T-cell (primary cell): ENCODE measurements at places on chromosomes 7 and 10.

DNA sequence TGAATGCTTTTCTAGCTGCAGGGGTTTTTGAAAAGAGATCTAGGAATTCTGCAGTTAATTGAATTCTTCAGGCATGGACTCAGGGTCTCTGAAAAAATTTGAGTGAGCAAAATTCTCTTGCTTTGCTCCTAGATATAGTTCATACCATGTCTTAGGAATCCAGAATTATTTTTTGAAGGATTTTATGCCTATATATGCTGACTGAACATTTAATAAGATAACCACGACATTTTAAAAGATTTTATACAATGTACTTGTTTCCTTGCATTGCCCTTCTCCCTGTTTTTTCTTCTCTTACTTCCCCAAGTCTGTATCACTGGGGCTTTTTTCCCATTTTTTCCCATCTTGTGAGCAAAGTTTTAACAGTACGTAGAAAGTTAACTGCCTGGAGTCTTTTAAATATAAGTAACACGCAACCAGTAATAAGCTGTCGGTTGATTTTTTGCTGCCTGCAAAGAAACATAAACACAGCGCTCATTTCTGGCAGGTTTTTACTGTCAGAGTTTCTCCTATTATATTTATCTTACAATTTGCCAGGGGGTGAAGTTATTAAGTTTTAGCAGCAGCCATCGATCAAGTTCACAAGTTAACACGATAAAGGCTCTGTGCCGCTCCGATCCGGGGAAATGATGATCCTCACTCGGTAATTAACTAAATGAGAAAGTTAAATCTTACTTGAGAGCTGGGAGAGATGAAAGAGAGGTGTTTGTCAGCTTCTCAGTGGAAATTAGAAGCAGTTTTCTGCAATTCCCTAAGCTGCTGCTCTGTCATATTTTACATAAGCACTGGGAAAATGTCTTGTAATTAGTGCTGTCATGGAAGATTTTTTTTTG is 81.0 kb downstream of the POLL start:
- DNase-seq: no peak

- no peak for DNase-seq
Observed at GRCh38 chr7:137850972-137851945, 4.5 kb upstream of the DGKI start.

DNA sequence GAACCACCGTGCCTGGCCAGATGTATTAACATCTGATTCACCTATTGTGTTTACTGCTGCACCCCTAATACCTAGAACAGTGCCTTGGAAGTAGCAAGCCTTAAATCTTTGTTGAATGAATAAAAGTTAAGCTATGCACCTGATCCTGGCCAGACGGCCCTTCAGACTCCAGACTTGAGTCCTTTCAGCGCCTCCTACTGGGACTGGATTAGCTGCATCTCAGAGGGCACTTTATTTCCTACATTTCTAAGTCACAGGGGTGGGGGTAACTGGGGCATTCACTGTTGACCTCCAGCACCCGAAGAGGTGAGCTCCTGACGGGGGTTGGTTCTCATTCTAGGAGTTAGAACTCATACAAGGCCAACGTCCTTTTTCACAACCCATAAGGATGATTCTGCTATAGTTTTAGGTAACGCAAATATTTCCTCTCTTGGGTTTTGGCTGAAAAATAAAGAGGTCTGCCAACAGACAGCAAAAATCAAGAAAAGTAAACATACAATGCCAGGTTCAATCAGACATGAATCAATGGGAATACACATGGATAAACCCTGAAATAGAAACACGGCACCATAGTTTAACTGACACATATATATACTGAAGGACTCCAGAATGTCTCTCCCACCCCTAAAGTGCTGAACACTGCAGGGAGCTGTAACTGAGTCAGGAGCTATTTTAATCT is 48.0 kb upstream of the DLG5 start:
- DNase-seq: no peak

GRCh38 chr10:27611744-27612550 is 107.8 kb downstream of the RAB18 start:
- DNase-seq: no peak

DNA sequence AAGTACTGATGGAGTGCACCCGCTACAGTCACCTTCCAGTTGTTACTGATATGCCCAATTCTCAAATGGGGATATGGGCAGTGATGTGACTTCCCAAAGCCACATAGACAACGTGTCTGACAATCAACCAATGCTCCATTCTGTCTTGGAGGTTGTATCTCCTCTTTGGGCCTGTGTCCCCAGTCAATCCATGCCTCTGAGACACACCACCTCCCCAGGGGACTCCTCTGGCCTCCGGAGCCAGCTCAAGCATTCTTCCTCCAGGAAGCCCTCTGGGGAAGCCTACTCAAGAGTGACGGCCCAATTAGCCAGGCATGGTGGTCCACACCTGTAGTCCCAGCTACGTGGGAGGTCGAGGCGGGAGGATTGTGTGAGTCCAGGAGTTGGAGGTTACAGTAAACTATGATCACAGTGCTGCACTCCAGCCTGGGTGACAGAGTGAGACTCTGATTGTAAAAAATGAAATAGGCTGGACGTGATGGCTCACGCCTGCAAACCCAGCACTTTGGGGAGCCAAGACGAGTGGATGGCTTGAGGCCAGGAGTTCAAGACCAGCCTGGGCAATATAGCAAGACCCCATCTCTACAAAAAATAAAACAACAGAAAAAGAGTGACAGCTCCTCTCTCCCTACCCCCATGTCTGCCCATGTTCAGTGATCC is 99.5 kb upstream of the TNRC18 start:
- DNase-seq: no peak

DNA sequence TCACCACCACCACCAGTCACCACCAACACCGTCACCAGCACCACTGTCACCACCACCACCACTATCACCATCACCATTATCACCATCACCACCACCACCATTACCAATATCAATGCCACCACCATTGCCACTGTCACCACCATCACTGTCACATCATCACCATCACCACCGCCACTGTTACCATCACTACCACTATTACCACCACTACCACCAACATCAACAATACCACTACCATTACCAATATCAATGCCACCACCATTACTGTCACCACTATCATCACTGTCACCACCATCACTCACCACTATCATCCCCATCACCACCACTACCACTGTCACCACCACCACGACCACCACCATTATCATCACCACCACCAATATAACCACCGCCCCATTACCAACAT is 14.0 kb upstream of the DENND2A start:
- DNase-seq: no peak

DNA sequence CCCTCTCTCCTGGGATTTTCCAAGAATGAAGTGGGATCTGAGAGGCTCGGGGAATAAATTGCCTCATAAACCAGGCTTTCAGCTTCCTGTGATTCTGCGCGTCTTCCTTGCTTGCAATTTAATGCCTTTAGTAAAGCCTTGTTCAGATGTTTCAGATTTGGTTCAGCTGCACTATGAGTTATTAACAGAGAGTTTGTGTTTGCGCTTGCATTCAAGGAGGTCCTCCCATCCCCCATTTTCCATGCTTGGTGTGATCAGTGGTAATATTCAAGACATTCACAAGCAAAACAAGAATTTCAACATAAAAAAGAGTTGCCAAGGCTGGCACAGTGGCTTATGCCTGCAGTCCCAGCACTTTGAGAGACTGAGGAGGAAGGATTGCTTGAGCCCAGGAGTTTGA is 1068.9 kb downstream of the TYW1 start:
- DNase-seq: no peak

GRCh38 chr7:87032604-87033339 is 26.7 kb downstream of the ELAPOR2 start:
- no peak for DNase-seq

DNA sequence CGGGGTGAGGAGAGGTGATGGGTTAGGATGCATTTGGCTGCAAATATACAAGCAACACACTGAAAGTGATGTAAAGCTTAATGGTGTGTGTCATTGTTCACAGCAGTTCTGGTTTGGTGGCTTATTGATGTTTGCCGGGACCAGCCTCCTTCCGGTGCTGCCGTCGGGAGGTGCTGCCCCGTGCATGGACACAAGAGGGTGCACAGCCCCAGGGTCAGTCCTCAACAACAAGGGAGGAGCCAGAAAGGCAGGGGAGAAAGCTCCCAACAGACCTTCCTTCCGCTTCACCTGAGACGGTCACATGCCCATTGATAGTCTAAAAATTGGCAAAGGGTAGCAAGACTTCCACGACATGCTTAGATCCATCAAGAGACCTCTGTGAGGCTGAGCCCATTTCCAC is 9.5 kb downstream of the RNF32 start:
- DNase-seq: no peak

DNA sequence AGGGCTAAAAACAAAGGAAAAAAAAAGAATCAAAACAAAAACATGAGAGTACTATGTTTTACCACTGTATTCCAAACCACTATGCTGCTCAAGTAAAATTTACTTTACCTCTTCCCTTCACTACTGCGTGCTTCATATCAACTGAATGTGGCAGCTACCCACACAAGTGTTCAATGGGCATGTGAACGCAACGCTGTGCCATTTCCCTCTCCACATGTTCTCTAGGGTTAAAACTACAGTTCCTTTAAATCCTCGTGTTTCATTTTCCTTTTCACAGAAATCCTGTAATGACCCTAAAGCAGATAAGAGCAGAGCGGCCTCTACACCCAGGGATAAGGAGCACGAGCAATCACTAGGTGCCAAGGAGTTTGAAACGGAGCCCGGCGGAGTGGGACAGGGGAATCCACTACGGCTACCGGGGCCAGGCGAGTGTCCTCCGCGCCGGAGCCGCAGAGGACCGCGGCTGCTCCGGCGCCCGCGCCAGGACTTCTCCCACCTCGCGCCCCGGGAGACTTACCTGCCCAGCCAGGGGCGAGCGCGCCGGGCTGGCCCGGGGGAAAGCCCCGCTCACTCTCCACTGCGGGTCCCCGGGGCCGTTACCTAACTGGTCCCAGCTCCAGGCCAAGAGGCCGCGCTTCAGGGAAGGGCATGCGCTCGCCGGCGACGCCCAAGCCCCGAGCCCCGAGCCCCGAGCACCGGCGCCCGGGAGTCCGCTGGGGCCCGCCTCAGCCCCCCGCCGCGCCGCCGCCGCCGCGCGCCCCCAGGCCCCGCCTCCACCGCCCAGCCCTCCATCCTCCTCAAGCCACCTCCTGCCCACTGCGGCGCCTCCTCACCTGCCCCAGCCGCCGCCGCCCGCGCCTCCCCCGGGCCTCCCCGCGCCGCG is 711 bp downstream of the NAMPT start:
- DNase-seq: peak; percentile 42

- DNase-seq: no peak
Observed at GRCh38 chr10:95558593-95559320, 2.4 kb downstream of the SORBS1 start.

DNA sequence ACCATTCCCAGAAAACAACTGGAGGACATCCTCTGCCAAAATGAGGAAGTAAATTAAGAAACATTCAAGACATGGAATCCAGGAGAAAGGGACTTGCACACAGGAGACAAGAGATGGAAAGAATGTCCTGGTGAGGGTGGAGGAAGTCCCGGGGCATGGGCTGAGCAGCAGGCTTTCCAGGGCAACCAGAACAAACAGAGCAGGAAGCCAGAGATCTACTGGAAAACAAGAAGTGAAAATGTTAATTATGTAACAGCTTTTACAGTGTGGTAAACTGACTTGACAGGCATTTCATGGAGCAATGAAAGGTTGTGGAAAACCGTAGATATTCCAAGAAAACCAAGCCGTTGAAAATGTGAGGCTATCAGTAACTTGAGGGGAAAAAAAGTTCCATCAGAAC is 55.2 kb upstream of the ZNF746 start:
- DNase-seq: no peak

DNA sequence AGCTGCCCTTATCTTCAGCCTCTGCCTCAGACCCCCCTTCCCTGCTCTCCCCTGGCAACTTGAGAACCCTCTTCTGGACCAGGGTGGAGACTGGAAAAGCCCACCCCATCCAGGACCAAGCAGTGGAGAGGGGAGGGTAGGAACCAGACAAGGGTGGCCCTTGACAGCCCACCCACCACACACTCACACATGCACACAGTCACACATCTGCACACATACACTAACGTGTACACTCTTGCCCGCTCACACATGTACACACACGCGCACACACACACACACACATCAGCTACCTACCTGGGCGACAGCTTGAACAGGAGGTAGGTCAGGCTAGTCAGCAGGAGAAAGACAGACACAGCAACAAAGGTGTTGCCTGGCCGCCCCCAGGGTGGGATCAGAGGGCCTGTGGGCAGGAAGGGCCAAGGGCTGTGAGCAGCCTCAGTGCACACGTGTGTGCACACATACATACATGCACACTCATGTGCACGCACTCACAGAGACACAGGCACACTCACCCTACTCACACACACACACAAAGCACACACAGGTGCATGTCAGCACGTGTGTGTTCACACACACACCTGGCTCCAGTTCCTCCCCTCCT is 34.9 kb upstream of the TUBB8 start:
- DNase-seq: no peak

DNA sequence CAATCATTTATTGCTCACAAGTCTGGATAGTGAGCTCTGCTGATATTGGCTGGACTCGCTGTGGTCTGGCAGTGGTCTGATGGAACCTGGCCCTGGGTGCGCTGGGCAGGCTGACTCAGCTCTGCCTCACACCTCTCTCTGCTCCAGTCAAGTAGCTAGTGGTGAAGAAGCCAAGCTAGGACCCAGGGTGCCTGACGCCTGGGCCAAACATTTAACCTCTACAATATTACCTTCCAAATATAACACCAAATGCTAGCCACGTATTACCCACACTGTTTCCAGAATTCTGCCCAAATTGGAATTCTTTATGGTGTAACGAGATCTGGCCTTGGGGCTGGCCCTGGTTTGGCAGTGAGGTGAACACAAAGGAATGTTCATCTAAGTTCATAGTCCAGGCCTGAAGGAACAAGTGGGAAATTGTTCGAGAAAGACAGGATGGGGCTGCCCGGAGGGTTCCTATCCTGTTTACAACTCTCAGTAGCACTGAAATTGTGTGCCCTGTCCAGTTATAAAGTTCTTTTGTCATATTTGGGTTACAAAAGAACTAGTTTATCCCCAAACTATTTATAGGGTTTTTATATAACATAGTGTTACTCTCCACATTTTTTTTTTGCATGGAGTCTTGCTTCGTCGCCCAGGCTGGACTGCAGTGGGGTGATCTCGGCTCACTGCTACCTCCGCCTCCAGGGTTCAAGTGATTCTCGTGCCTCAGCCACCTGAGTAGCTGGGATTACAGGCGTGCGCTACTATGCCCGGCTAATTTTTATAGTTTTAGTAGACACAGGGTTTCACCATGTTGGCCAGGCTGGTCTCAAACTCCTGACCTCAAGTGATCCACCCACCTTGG is 16.3 kb downstream of the OR2AE1 start:
- DNase-seq: no peak
